ENCODE measurements at places on chromosomes 5 and 9. TPM values are rescaled to one million over a fixed set of nuclear protein-coding genes. Genes with fewer than 3 reads are reported as not detected.

GRCh38 chr9:130672933-130673615, 8.7 kb downstream of the PRDM12 start:
- no peak for DNase-seq

DNA sequence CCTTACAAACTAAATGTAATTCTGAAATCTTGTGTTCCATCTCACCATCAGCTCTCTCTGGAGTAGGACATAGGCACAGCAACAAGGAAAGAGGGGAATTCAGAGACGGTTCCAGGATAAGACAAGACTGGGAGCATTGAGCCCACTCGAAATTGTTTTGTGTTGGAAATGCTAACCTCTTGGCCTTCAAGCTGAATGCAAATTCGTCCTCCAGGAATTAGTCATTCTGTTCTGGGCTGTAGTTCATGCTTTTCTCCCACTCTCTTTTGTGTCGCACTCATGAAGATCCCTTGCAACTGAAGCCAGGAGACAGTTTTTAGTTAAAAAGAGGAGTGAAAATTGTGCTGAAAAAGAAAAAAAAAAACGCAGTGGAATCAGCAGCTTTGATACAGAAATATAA, 121.7 kb upstream of the SEMA6A start:
- no peak for DNase-seq

- no peak for DNase-seq
Observed at GRCh38 chr9:127833555-127833954, 20.9 kb downstream of the ENG start.

GRCh38 chr9:114336699-114337395, 7.2 kb downstream of the ORM2 start:
- DNase-seq = no peak

DNA sequence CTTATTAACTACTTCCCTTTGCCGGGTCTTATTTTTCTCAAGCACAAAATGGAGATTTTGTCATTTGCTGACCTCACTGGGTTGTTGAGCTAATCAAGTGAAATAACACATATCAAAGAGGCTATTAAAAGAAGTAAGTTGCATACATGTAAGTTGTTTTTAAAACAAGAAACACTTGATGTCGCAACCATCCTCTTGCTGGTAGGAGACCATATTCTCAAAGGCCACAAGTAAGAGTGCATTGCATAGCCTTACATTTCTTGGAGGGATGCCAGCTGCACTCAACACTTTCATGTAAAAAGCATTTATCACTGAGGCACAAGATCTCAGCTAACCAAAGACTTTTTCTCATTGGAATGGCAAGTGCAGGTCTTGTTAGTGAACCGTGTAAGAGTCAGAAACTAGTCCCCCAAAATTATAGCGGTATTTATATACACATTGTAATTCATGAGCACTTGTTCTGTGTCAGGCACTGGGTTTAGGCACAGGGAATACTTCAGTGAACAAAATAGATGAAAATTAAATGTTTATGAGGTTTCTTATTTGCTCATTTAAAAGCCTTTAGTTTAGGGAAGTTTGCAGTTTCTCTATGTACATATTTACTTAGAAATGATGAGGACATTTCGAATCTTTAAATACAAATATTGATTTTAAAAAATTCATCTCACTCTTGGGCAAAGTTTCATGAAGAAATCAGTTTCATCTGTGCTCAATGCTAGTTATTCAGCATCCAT, 72.0 kb downstream of the ZFAND5 start:
- no peak for DNase-seq

The LPAR1 gene
- total RNA-seq = 0.15 TPM

The CXCL14 gene
- not detected for total RNA-seq

The FAM169A gene
- 13.1 TPM for total RNA-seq

The PRUNE2 gene
- 0.05 TPM for total RNA-seq
